ENCODE measurements at places on chromosomes 6 and 20.

DNA sequence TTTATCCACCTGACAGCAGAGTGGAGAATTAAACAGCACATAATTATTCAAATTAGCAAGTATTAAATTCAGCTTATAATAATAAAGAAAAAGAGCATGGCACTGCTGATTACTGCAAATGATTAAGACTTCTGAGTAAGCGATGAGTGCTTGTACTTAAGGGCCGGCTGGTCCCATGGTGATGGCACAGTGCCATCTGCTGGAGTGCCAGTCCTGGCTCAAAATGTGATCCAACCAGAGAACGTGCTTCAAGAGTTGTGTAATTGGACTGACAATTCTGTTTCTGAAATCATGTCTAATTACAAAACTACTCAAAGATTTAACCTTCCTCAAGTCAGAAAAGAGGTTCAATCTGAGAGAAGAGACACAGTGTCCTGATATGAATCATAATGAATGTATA is 181.6 kb upstream of the RGS17 start:
- peak; percentile 52 for DNase-seq

DNA sequence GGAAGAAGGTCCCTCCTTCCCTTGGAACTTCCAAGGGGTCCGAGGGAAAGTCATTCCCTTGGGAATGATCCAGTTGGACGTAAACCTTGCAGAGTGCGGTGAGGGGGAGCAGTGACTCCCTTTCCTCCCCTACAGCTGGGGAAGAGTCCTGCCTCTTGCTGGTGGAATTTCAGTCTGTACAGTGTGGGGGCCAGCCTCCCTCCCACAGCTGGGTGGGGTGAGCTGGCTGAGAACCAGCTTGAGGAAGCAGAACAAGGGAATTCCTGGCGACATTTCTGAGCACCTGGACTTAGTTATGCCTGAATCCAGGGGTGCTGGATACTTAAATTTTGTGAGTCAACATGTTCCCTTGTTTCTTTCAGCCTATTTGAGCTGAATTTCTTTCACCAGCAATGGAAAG is 152.0 kb downstream of the ANKRD60 start:
- no peak for DNase-seq

GRCh38 chr6:65399355-65400084 is 307.5 kb downstream of the EYS start:
- DNase-seq, result no peak

DNA sequence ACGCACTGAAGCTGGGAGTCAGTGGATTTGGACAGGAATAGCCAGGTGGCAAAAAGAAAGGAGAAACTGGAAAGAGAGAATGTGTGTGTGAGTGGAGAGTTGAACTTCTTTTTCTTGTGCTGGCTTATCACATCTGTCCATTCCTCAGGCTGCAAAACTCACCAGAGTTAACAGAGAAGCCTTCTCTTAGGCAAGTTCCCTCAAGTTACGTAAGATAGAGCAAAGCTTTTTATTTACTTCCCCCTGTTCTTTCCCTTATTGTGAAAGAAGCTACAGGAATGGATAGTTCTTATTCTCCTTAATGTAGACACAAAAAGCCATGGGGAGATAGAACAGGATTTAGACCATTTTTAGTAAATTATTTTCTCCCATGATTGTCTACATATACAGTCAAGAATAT is 188.6 kb downstream of the BMP2 start:
- DNase-seq, result no peak

- no peak for DNase-seq
These were observed 119.4 kb downstream of the RFPL4B start for GRCh38 chr6:112466373-112467151.

DNA sequence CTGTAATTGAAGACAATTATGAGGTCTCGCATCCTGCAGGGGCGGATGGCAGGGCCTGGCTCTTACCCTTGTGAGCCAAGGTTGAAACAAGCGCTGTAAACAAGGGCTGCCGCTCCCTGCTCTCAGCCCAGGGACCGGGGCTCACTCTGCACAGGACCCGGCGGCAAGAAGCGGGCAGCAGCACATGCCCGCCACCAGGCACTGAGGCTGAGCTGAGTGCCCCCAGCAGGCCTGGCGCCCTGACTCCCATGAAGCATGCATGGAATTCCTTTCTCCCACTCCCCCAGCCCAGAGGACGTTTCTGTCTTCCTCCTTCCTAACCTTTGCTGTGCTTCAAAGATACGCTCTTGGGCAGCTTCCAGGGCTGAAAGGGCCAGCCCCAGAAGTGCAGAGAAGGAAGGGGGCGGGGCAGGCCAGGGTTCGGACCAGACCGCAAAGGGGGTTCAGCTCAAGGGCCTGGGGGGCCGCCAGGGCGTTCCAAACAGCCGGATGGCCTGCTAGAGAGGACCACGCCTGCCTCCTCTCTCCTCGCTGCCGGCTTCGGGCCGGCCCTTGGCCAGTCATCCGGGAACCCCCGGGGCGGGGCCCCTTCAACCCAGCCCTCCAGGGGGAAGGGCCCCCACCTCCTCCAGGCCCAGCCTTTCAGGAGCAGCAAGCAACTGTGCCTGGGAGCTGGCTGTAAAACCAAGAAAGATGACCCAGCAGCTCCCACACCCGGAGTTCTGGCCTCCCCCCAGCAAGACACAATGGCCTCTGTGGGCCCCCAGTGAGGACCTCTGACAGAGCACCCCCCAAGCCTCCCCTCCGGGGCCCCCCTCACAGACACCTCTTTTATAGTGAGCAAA is 109.9 kb downstream of the NOL4L start:
- DNase-seq, result no peak

DNA sequence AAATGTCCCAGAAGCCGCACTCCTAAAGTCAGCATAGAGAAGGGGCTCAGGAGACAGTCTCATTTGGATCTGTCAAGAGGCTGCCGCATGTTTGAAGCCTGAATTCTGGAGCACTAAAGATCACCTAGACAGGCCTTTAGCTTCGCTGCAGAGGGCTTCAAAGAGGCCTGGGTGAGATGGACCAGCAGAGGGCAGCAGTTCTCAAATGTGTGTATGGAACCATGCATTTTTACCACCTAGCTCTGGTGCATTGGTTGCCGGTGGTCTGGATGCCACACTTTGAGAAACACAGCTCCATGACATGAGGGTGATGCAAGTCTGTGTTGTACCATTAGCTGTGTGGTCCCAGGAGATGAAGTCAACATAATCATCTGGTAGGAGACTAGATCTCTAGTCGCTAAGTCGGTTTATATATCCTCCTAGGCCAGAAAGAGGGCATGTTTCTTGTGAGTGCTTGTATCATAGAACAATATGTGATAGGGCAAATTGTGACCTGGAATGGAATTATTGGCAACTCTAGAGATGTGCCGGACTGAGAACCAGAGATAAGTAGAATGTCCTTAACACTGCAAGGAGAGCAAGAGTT is 64.8 kb downstream of the KIAA0319 start:
- DNase-seq, result peak; percentile 58

DNA sequence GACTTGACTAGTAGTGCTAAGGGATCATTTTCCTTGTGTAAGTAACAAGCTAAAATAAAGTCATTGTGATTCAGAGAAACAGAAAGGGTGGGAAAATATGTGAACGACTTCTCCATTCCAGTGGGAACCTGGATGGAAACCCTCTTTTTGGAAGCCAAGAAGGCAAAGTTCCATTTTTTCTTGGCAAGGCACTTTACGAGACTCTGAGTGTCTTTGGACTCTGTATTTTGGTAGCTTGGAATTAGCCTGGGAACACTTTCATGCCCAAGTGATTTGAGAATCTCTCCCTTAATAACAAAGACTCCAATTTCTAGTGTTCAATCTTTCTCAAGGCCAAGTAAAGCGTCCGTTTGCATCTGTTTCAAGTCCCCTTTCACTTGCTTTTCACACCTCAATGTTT is 100.5 kb upstream of the SASH1 start:
- no peak for DNase-seq

GRCh38 chr20:18190338-18191233 is 52.9 kb downstream of the KAT14 start:
- no peak for DNase-seq
